ENCODE measurements at places on chromosomes 4 and X.

DNA sequence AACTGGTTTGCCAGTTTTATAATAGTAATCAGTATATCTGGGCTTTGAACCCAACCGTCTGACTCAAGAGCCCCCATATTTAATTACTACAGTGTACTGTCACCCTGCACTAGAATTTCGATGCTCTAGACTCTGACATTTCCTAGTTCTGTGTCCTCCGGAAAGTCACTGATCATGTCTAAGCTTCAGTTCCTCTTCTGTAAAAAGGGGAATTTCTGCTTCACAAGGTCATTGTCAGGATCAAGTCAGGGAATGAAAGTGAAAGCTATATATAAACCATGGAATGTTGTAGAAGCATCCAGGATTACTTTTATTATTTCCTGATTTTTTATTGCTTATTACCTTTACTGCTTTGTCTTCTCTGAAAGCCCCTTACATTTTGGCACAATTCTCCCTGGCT, 4.0 kb upstream of the KCNIP4 start:
- no peak for DNase-seq

- no peak for DNase-seq
Measured at GRCh38 chr4:152961773-152962115, 25.6 kb downstream of the FHDC1 start.

DNA sequence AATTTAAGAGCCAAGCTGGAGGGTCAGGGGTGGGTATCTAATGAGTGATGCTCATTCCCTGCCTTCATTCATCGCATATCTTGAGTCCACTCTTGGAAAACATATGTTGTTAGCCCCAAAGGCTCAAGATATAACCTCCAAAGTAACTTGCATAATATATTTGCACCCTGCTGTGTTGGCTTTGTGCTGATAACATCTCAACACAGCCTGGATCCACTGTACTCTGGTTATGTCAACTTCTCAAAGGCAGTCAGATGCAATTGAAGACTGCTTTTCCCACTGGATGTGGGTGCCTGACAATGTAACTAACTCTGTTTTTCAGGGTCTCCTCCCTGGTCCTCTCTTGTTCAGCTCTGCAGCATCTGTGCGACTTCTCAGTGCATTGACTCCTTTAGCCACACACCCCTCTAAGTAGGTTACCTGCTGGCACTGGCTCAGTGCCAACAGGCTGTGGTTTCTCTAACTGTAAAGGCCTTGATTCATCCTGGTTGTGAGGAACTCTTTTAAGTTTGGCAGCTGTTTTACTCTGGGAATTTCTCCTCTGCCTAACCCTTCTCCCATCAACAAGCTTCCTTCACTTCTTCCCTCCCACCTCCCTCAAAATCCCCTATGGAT, 28.1 kb downstream of the SLC16A2 start:
- DNase-seq = no peak

GRCh38 chr4:142473218-142473959, 372.7 kb downstream of the INPP4B start:
- DNase-seq = no peak

- DNase-seq = no peak
Measured at GRCh38 chrX:136847874-136848273, 32.7 kb downstream of the RBMX start.

DNA sequence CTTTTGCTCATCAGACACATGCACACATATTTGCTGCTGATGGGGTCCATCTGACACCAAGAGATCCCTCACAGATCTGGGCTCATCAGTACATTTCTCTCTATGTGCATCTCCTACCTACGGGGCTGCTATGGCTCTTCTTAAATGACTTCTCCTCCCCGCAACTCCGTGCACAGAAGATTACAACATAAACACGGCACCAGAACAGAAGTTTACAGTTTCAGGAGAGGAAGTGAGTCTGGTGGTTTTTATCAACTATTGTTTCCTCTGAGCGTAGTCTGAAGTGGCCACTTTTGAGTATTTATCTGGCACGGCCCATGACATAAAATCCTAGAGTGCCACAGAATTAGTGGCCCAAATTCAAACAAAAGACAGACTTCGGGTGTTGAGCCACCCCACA, 263.8 kb downstream of the PRDM5 start:
- DNase-seq = no peak

DNA sequence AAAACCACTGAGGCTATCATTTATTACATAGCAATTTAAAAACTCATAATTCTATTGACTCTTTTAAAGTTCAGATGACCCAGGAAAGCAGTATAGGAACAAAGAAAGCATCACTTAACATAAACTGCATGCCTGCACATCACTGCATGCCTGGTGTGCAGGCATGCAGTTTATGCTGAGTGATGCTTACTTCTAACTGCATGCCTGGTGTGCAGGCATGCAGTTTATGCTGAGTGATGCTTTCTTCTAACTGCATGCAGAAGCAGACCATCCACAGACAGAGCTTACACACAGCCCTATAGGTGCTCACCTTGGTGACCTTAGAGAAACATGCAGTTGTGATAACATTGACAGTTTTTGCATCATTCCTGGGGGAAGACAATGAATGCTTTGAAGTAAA, 17.0 kb downstream of the SDAD1 start:
- no peak for DNase-seq

GRCh38 chr4:128510850-128511249, 223.2 kb upstream of the PGRMC2 start:
- DNase-seq = no peak

DNA sequence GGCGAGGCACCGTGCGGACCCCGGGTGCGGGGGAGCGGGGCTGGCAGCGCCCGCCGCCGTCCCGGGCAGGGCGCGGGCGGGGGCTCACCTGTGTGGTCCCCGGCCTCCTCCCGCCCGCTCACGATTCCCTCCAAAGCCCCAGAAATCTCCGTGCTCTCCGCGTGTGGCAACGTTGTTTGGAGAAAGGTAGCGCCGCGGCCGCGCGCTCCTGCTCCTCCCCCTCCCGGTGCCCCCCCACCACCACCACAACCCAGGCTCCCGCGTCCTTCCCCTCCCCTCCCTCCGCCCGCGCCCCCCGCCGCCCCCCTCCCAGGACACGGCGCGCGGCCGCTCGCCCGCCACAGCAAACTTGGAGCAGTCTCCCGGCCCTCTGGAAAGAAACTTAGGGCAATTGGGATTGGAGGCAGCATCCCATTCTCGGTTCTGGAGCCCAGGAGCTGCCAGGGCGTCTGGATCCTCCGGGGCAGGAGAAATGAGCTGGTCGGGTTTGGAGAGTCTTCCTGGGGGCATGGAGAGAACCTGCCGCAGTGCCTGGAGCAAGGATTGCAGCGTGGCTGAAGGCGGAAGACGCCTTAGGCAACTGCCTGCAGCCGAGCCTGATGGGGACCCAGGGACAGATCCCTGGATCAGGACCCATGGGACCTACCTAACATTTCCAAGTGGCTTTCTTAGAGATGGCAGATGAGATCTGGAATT, 855 bp downstream of the KLF3 start:
- DNase-seq = no peak

DNA sequence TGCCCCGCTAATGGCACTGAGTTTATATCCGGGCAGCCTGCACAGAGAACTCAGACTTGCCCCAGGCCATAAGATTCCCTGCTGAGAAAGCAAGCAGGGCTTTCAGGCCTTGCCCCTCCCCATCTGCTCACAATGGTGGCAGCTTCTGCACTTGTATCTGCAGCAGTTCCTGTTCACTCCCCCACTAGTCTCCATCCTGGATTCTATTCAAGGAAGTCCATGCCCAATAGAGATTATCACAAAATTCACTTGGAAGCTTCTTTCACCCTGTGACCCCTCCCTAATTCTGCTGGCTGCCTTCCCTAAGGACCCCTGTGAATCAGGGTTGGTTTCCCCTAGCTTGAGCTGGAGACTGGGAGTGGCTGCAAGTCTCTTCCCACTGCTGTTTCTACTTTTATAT, 34.5 kb upstream of the UCP1 start:
- DNase-seq = no peak

GRCh38 chr4:76738086-76738931, 159.6 kb downstream of the SOWAHB start:
- no peak for DNase-seq

DNA sequence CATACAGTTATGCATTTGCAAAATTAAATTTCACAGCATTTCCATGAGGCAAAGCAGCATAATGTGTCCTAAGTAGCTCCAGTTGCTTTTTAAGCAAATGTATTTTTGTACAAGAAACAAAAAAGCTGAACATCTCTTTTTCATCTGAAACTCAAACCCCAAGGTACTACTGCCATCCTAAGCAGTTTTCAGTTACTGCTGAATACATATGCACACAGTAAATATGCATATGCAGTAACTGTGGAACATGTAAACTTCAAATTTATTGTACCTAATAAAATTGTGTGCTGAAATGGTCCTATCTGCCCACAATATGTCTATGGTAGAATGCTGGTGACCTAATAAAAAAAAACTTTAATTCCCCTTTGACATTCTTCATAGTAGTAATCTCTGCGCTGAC, 458.6 kb upstream of the INTU start:
- DNase-seq = no peak

- no peak for DNase-seq
Measured at GRCh38 chr4:110183643-110184042, 14.8 kb downstream of the ELOVL6 start.

- DNase-seq = no peak
Measured at GRCh38 chr4:65861993-65862392, 191.7 kb upstream of the EPHA5 start.

DNA sequence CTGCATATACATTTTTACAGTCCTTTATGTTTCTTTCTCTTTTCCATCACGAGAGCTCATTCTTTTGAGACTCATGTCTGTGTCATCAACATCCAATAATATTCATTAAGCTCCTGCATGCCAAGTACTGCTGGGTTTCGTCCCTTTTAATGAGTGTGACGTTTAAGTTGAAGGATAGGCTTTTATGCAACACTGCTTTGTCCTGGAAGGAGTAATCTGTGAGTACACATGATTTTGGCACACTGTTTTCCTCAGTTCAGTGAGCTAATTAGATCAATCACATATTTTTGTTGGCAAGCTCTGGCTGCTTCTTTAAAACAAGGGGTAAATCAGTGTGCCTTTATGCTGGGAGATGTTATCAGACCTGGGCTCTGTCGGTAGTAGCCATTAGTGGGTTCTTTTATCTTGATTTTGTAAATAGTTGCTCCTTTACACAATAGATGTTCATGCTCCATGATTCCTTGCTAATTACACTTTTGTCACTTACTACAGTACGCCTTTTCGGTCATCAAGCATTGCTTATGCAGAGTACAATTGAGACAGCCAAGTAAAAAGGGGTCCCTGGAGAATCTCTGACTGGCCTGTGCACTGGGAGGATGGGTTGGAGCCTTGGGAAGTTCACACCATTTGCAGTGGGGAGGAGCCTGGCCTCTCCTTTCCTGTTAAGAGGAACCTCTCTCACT, 132.6 kb downstream of the FHIP1A start:
- no peak for DNase-seq

- DNase-seq = no peak
Measured at GRCh38 chr4:159177265-159178150, 74.6 kb downstream of the RAPGEF2 start.

GRCh38 chr4:83282049-83282535, 2.5 kb downstream of the COQ2 start:
- DNase-seq = no peak

- no peak for DNase-seq
Measured at GRCh38 chr4:25180524-25181131, 20.4 kb upstream of the SEPSECS start.

DNA sequence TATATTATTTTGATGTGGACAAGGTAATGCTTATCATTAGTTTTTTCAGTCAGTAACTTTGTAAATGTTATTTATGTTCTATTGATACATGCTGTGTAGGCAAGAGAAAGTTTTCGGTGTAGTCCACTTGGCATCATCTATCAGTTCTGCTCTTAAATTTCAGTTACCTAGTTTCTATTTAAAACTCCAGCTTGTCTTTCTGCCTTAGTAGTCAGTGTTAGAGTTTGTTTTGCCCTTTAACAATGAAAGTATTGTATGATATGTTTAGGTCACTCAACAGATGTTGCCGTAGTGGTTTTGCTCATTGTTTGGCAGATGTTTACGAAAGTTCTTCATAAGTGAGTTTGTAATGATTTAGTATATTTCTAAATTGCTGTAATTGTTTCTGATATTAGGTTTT, 34.9 kb upstream of the FHDC1 start:
- no peak for DNase-seq

DNA sequence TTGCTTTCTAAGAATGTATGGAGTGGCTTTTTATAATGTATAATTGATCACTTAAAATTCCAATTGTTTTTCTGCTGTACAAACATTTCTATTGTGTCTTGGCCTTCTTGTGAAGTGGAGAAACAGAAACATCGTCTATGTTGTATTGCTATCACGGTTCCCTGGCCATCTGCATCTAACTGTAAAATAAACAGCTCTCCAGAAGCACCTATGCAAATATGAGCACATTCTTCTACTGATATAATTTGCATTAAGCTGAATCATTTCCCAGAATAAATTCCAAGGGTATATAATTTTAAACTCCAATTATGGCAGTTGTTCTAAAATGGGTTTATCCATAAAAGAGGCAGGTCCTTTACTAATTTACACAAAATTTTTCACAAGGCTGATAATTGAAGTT, 261.6 kb upstream of the STS start:
- DNase-seq = no peak

- no peak for DNase-seq
Measured at GRCh38 chr4:16227462-16227868, 1.2 kb upstream of the TAPT1 start.

DNA sequence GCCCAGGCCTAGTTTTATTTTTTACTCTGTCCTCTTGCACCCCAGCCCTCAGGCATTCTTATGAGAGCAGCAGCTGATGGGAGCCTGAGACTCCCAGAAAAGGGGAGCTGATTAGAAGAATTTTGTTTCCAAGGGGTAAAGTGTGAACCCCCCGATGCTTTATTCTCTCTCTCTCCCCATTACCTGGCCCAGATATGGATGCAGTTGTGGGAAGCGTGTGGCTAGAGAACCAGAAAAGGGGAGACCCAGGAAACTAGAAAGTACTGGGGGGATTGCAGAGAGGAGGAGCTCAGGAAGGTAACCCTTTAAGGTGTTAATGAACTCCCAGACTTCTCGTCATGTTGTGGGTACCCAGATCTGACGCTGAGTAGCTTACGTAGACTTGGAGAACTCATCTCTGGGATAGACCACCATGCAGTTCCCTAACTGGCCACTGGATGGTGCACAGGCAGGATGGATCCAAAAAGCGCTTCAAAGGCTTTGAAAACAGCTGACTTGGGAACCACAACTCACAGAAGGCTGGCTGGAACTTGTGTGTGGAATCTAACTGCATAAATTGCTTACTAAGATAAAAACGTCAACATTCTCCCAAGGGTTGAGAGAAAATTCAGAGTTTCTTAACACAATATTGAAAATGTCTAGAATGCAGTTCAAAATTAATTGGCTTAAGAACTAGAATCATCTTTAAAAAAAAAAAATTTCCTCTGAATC, 64.7 kb downstream of the TBC1D14 start:
- DNase-seq = no peak

GRCh38 chr4:8096690-8097061, 61.9 kb downstream of the ABLIM2 start:
- no peak for DNase-seq

DNA sequence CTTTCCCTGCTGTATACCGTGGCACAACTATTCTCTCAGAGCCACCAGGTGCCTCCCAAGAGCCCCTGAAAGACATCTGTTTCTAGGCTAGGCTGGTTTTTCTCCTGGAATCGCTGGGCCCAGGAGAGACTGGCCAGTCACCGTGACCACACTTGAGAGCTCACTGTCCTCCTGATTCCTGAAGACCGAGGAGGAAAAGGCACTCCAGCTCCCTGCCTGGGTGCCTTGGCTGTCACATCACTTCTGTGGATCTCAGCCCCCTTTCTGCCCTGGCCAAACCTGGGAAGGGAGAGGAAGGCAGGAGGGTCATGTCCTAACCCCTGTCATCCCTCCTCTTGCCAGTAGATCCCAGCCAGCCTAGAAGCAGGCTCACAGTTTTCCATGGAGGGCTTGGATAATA, 54.7 kb upstream of the LAS1L start:
- DNase-seq = no peak

Measured in NCI-H1417 treated with DMSO at 0.1 percent for 48 hours (cell line).